ENCODE measurements at places on chromosomes 12 and 14. TPM values are rescaled to one million over a fixed set of nuclear protein-coding genes. Genes with fewer than 3 reads are reported as not detected.

DNA sequence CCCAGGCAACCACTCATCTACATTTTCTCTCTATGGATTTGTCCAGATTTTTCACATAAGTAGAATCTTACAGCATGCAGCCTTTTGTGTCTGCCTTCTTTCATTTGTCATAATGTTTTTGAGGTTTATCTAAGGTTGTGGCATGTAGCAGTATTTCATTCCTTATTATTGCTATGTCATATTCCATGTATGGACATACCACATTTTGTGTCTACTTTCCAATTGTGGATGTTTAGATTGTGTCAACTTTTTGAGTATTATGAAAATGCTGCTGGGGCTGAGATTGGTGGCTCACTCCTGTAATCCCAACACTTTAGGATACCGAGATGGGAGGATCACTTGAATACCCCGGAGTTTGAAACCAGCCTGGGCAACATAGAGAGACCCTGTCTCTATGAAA is 3.2 kb upstream of the ATXN2 start:
- H3K4me1 ChIP-seq, result no peaks in the 10 kb centered on the region
- H3K36me3 ChIP-seq, result no peaks in the 10 kb centered on the region
- DNase-seq, result no peak
- no peak overlapping the region for H3K4me3 ChIP-seq

- H3K4me3 ChIP-seq, result no peak overlapping the region
- no peak for DNase-seq
- no peak overlapping the region for H3K27ac ChIP-seq
- 0 out of 2 replicates have a peak, but pooled peaks cover 2% of the 10 kb centered on the region for H3K4me1 ChIP-seq
- no peaks in the 10 kb centered on the region for H3K36me3 ChIP-seq
Observed at GRCh38 chr14:37035401-37035800, 137.0 kb downstream of the SLC25A21 start.

DNA sequence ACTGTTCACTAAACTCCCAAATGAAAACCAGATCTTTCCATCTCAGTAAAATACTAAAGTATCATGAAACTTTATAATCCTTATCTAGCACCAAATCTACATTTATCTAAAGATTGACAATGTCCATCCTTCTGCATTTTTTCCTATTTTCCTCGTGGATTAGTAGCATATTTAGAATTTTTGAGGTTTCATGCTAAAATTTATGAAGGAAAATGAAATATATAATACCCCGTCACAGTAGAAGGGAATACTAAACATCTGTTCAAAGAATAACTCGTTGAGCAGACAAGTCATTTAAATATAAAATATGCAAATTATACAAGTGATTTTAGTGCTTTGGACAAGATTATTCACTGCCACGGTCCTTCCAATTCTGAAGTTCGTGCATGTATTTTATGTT is 122.7 kb upstream of the SLCO1C1 start:
- H3K36me3 ChIP-seq, result no peaks in the 10 kb centered on the region
- no peak overlapping the region for H3K27ac ChIP-seq
- no peak for DNase-seq
- H3K27me3 ChIP-seq, result no peaks in the 10 kb centered on the region
- no peaks in the 10 kb centered on the region for H3K4me1 ChIP-seq

DNA sequence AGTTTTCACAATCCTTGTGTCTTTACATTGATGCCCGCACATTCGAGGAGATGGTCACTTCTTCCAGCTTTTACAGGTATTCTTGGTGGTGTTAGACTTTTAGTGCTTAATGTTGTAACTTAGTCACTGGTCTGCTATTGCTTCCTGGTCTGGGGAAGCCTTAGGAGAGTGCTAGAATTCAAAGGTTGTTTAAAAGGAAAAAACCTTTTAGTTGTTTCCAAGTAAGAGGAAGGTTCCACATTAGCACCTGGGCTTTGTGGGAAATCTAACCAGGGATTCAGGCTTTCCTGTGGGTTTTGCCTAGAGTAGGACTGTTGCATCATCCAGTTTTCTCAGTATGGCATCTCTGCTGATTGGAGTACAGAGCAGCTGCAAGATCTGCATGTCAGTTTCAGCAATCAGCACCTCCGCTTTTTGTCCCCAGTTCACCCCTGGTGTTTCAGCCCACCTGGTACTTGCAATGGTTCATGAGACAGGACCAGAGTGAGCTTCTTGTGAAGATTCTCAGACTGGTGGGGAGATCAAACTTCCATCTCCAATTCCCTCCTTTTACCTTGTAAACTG is 44.0 kb upstream of the PLBD1 start:
- H3K36me3 ChIP-seq, result no peaks in the 10 kb centered on the region
- H3K4me1 ChIP-seq, result no peaks in the 10 kb centered on the region
- H3K4me3 ChIP-seq, result no peak overlapping the region

GRCh38 chr14:72962829-72963312 is 36.6 kb downstream of the DCAF4 start:
- H3K36me3 ChIP-seq, result peaks cover 3% of the 10 kb centered on the region
- no peaks in the 10 kb centered on the region for H3K4me1 ChIP-seq
- DNase-seq, result peak; percentile 67

GRCh38 chr12:56896082-56896481 is 38.1 kb downstream of the SDR9C7 start:
- no peak overlapping the region for H3K4me3 ChIP-seq
- H3K4me1 ChIP-seq, result no peaks in the 10 kb centered on the region
- DNase-seq, result no peak
- no peak overlapping the region for H3K27ac ChIP-seq

DNA sequence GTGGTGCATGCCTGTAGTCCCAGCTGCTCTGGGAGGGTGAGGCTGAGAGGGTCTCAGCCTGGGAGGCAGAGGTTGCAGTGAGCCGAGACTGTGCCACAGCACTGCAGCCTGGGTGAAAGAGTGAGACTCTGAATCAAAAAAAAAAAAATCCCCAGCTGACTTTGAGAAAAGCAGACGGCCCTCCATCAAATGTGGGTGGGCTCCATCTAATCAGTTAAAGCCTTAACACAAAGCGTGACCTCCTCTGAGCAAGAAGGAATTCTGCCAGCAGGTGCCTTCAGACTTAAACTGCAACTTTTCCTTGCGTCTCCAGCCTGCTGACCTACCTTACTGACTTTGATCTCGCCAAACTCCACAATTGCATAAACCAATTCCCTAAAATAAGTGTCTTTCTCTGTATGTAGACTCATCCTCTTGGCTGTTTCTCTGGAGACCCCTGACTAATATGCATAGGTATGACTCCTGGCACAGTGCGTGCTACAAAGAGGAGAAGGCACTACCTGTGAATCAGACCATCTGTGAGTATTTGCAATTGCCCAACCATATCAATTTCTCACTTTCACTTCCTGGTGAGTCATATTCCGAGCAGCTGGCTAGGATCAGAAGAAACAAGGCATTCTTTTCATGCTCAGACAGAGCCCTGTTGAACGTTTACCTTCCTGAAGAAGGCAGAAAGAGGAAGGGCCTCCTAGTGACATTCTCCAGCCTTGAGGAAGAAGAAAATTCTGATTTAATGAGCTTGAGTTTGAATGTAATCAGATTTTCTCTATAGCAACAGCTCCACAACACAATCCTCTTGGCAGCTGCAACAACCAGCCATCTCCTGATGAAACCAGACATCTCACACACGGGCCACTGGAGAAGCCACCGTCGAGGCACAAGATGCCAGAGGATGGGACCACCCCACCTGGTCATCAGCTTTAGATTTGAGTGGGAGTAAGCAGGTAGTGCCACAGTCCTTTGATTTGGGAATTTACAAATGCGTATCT is 54.3 kb downstream of the CLMN start:
- H3K4me3 ChIP-seq, result no peak overlapping the region
- no peaks in the 10 kb centered on the region for H3K27me3 ChIP-seq
- no peaks in the 10 kb centered on the region for H3K36me3 ChIP-seq
- no peak overlapping the region for H3K27ac ChIP-seq

DNA sequence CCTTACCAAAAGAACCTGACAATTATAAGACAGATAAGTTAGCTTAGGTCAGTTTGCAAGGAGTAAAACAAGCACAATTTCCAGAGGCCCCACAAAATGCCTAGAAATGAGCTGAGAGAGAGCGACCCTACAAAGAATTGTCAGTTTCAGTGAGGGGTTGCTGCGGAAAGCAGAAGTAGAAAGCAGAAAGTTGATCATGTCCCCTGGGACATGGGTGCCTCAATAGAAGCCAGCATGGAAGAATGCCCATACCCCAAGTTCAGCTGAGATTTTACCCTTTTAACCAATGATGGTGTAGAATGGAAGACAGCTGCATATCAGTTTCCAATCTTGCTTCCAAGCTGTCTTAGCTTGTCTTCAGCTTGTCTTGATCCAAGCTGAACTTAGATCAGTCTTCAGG is 21.8 kb upstream of the CRY1 start:
- no peaks in the 10 kb centered on the region for H3K36me3 ChIP-seq
- DNase-seq, result no peak
- H3K27ac ChIP-seq, result no peak overlapping the region
- no peaks in the 10 kb centered on the region for H3K4me1 ChIP-seq
- H3K4me3 ChIP-seq, result no peak overlapping the region

- no peak overlapping the region for H3K27ac ChIP-seq
- H3K4me3 ChIP-seq, result no peak overlapping the region
- no peaks in the 10 kb centered on the region for H3K36me3 ChIP-seq
Observed at GRCh38 chr12:89883630-89884389, 175.2 kb upstream of the ATP2B1 start.

GRCh38 chr12:121980191-121980891 is 41.3 kb upstream of the BCL7A start:
- no peaks in the 10 kb centered on the region for H3K36me3 ChIP-seq
- no peaks in the 10 kb centered on the region for H3K27me3 ChIP-seq
- DNase-seq, result no peak
- H3K4me3 ChIP-seq, result no peak overlapping the region
- no peak overlapping the region for H3K27ac ChIP-seq

DNA sequence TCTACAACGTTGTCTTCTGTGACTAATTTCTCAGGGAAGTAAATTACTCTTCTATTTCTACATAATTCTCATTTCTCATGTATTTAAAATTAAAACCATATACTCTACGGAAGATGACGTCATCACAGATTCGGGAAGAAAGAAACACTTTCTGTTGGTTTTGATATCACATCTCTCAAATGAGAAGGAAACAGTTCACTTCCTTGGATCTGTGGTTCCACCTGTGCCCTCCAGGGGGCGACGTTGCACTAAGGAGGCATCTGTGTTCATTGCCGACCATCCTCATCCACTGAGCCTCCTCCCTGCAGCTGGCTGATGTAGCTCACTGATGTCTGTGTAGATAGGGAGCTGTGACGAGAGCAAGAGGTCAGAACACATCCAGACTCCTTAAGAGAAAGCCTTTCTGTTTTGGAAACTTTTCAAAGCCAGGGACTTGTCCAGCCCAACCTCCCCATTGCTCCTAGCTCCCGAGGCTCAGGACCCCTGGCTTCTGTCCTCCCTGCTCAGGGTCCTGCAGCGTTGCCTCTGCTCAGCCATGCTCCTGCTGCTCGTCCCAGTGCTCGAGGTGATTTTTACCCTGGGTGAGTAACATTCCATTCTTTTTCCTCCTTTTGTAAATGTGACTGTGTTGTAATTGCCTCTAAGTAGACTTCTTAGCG is 172.7 kb upstream of the OR4E1 start:
- no peaks in the 10 kb centered on the region for H3K4me1 ChIP-seq
- H3K36me3 ChIP-seq, result no peaks in the 10 kb centered on the region
- H3K27ac ChIP-seq, result no peak overlapping the region
- H3K27me3 ChIP-seq, result no peaks in the 10 kb centered on the region
- DNase-seq, result peak; percentile 90
- H3K4me3 ChIP-seq, result no peak overlapping the region

DNA sequence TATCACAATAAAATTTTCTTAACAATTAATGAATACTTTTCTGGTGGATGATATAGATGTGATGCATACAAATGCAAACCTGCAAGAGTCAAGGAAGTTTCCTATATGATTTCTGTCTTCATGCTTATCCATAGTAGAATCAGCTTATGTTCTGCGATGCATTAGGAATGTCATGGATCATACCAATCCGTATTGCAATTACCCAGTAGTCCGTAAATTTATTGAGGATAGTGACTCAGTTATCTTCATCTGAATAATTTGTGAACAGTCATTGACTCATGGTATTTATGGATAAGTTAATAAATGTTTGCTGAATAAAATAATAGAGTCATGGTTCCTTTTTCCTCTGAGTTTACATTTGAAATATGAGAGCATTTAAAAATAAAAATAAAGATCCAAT is 483.4 kb downstream of the LRFN5 start:
- no peaks in the 10 kb centered on the region for H3K36me3 ChIP-seq
- DNase-seq, result no peak
- no peaks in the 10 kb centered on the region for H3K27me3 ChIP-seq
- no peak overlapping the region for H3K4me3 ChIP-seq
- no peak overlapping the region for H3K27ac ChIP-seq

GRCh38 chr12:13435235-13435933 is 238.9 kb downstream of the EMP1 start:
- no peak overlapping the region for H3K27ac ChIP-seq
- H3K4me3 ChIP-seq, result no peak overlapping the region
- no peaks in the 10 kb centered on the region for H3K36me3 ChIP-seq
- no peaks in the 10 kb centered on the region for H3K4me1 ChIP-seq

DNA sequence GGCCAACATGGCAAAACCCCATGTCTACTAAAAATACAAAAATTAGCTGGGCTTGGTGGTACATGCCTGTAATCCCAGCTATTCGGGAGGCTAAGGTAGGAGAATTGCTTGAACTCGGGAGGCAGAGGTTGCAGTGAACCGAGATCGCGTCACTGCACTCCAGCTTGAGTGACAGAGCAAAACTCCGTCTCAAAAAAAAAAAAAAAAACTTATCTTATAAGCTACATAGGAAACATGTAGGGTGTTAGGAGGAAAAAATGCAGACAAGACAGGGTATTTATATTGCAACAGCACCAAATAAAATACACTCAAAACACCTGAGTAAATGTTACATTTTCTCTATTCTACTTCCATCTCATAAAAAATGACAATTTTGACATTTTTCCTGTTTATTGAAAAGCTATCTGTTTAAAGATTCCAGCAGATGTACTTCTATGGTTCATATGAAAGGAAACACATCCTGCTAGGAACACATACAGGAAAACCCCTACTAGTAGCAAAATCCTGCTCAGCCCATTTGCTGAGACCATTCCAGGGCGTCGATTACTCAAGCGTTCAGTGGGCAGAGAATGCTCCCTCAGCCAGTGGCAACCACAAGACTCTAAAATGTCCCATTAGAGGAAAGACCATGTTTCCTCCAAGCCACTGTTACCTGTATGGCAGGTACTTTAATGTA is 19.7 kb downstream of the CORO1C start:
- no peaks in the 10 kb centered on the region for H3K36me3 ChIP-seq
- no peaks in the 10 kb centered on the region for H3K27me3 ChIP-seq
- H3K4me1 ChIP-seq, result 0 out of 2 replicates have a peak, but pooled peaks cover 5% of the 10 kb centered on the region
- no peak overlapping the region for H3K4me3 ChIP-seq

- no peak overlapping the region for H3K27ac ChIP-seq
- DNase-seq, result peak; percentile 66
- H3K36me3 ChIP-seq, result no peaks in the 10 kb centered on the region
- H3K4me1 ChIP-seq, result peaks cover 7% of the 10 kb centered on the region
- H3K27me3 ChIP-seq, result peaks cover 39% of the 10 kb centered on the region
- H3K4me3 ChIP-seq, result peak overlapping the region; percentile 44
Observed at GRCh38 chr14:77498984-77499527, 440 bp upstream of the ISM2 start.

SPTB gene
- 2.7 TPM for total RNA-seq

RFLNA gene
- 6.4 TPM for total RNA-seq

BCAT1 gene
- total RNA-seq, result 263 TPM

HVCN1 gene
- 5.8 TPM for total RNA-seq
